HuH-7 (cell line): ENCODE measurements at places on chromosomes 7 and 10.

DNA sequence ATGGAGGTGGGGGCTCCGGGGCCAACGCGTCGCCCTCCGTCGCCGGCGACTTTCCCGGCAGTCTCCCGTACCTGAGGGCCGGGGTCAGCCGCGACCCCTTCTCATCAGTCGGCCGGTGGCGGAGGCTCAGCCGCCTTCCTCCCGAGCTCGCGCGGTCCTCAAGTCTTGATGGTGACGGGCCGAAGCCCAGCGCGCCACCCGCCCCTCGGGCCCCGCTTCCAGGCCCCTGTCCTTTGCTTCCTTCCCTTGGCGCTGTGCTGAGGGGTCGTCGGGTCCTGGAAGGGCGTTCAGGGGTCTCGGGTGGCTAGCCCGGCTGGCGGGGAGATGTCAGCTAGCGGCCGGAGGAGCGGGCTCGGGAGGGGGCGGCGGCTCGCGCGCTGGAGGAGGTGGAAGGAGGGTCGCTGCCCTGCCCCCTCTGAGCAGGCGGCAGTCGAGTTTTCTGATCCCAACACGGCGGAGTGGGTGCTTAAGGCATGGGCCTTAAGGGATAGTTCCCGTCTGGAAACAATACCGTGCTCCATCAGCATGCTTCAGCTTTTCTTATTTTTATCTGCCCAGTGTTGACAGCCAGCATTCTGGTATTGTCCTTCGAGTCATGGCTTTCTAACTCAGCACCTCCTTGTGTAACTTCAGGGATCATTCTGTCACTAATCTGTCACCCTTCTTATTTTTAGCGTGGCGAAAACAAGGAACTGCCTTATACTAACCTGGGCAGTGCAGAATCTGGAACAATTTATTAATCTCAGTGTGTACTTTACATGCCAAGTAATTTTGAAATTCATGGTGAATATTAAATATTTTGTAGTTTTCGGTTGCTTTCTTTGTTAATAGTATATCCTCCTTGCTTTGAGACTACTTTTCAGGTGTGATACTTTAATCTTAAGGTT, 748 bp downstream of the PHTF2 start:
- DNase-seq: peak; percentile 5

DNA sequence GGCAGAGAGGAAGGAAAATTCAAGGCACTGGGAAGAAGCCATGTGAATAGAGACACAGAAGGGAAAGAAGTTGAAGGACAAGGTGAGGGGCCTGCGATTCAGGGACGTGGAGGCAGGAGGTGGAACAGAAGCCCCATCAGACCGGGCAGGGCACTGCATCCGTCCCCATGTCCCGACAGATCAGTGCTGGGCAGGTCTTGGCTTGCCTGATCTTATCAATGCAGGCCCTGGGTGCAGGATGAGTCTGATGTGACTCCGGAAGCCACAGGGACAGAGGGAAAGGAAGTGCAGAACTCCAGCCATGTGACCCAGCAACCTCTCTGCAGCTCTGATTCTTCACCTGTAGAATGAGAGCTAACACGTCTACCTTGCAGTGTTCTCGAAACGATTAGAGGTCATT, 136.2 kb upstream of the CTBP2 start:
- DNase-seq: no peak

DNA sequence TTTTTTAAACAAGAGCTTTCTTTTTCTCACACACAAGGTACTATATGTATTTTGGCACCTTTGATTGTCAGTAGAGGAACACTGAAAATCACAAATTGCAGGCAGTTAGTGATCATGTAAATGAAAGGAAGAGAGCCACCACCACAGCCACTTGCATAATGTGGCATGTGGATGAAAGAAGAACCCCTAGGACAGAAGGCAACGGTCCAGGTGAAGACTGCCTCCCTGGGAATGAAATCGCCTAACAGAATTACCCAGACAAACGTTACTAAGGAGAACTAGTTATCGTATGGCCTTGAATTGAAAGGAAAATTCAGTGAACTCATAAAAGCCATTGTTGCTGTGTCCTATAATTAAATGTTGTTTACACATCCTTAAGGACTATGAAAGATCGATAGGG, 41.2 kb upstream of the PTPRZ1 start:
- DNase-seq: no peak

GRCh38 chr7:112453505-112454171, 3.4 kb downstream of the IFRD1 start:
- DNase-seq: no peak

GRCh38 chr7:38798552-38799267, 110.3 kb downstream of the VPS41 start:
- DNase-seq: no peak

DNA sequence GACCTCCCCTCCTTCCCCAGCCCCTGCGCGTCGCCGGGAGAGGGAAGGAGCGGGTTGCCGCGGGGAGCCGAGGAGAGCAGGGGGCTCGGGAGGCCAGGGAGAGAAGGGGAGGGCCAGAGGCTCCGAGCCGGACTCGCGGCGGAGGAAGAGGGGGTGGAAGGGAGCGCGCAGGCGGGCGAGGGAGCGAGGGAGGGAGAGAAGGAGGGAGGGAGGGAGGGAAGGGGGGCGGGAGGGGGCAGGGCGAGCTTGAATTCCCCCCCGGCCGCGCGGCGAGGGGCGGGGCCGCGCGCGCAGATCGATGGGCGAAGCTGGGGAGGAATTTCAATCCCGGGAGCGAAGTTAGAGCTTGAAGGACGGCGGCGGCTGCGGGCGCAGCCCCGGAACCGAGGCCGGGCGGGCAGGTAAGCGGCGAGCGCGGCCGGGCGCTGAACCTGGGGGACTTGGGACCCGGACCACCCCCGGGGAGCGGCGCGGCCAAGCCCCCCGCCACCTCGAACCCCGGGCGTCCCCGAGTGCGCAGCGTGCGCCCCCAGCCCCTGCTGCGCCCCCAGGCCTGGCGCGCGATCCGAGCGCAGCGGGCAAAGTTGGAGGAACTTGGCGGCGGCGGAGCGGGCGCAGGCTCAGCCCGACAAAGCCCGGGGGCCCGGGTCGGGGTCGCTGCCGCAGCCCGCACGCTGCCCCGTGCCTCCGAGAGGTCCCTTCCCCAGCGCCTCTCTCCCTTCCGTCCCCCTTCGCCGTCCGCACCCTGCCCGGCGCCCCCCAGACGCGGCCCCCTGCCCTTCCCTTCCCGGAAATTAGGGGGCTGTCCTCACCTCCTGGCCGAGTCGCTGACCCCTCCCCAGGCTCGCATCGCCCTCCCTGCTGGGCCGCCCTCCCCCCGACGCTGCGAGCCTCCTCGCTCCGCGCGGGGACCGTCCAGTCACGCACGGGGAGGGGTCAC, at the start of gene ELFN1:
ELFN1 (plus strand) TSS at position 324 of the 940 bp plus-strand sequence. CDS start 74,320 bp downstream, outside the sequence.
- DNase-seq: peak; percentile 95

DNA sequence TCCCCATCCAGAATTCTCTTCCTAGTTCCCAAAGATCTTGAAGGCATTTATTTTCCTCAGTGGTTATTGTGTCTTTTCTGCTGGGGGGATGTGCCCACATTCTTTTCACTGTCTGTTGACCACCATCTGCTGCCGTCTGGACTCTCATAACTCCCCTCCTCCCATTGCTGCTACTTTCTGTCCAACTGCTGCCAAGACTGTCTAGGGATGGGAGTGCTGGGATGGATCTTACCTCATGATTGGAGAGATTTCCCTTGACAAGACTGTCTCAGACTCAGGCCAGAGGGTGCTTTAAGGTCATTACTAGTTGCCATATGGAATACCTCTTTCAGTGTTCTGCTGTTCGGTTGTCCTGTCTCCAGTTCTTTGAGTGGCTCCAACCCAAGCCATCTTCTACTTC, 141.6 kb downstream of the C1GALT1 start:
- no peak for DNase-seq
